Uterine smooth muscle cell (primary cell): ENCODE measurements at places on chromosomes 3 and 15. TPM values are rescaled to one million over a fixed set of nuclear protein-coding genes. Genes with fewer than 3 reads are reported as not detected.

The ACAN gene
- total RNA-seq: 0.25 and 3.0 TPM in 2 replicates

The APOD gene
- 0.11 and 0.37 TPM in 2 replicates for total RNA-seq

The COL6A5 gene
- under 0.01 TPM in 1 of 2 replicates, not detected in the other for total RNA-seq

The BMF gene
- 2.4 and 3.1 TPM in 2 replicates for total RNA-seq

The HIGD2B gene
- not detected in 2 replicates for total RNA-seq

The MGA gene
- 42.0 and 42.8 TPM in 2 replicates for total RNA-seq
